Islet precursor cell (in vitro differentiated cells): ENCODE measurements at places on chromosomes 3 and 15.

GRCh38 chr15:53522991-53523390 is 236.5 kb downstream of the WDR72 start:
- DNase-seq: no peak

- DNase-seq: no peak
Measured at GRCh38 chr3:13009132-13009945, 63.9 kb downstream of the IQSEC1 start.

DNA sequence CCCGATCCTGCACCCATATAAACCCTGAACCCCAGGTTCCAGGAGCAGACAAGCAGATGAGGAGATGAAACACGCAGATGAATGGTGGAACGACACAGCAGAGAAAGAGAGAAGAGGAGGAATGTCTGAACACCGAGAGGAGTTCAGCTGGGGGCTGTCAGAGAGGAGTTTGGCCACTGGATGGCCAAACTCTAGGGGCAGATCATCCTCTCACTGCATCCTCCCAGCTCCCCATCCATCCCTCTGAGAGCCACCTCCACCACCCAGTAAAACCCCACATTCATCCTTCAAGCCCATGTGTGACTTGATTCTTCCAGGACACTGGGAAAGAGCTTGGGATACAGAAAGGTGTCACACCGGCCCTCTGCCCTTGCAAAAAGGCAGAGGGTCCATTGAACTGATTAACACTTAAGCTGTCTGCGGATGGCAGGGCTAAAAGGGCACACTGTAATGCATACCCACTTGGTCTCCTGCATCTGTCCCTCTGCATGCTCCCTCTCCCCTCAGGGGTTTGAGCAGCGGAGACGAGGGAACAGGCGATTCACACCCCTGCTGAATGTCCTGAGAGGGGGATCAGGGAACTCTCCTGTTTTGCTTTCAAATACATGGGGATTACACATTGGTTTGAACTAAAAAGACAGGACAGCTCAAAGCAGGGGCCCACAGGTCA is 53.8 kb downstream of the TMED3 start:
- DNase-seq: peak; percentile 65

- no peak for DNase-seq
Measured at GRCh38 chr15:36585774-36586173, 6.3 kb downstream of the CDIN1 start.

DNA sequence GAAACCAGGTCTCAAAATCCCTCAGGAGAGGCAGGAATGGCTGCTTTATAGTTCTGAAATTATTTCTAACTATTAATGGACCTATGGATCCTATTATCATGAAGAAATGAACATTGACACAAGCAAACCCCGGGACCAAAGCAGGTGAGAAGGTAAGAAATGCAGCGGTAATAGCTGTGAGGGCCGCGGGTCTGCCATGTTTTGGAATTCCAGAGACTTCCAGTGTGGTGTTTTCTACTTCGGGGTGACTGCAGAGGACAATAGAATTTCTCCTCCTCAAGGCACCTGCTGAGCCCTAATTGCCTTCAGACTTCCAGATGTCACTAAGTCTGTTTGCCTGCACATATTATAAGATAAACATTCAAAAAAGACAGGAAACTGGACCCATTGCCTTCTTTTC is 437.4 kb downstream of the GABRG3 start:
- DNase-seq: no peak

DNA sequence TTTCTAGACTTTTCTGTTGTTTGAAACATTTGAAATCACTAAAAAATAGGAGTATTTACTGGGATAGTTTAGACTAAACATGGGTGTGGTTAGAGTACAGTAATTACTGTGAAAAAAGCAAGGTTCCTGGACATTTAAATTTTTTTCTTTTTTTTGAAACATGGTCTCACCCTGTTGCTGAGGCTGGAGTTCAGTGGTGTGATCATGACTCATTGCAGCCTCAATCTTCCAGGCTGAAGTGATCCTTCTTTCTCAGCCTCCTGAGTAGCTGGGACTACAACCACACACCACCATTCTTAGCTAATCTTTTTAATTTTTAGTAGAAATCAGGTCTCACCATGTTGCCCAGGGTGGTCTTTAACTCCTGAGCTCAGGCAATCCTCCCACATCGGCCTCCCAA is 20.4 kb upstream of the CELF6 start:
- no peak for DNase-seq

DNA sequence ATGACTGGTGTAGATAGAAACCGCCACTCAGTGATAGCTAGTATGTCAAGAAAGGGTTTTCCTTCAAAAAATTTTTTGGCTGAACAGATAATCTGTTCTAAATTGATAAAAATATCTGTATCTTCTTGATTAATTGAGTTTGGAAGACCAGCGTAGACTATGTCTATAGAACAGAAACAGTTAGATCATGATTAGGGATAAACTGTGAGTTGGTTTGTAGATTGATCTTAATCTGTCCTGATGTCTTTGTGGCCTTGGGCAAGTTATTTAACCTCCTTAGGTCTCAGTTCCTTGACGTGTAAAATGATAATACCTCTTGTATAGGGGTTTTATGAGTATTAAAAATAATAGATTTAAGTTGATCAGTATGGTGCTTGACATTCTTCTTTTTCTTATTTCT is 4.7 kb downstream of the NFKBIZ start:
- DNase-seq: no peak

DNA sequence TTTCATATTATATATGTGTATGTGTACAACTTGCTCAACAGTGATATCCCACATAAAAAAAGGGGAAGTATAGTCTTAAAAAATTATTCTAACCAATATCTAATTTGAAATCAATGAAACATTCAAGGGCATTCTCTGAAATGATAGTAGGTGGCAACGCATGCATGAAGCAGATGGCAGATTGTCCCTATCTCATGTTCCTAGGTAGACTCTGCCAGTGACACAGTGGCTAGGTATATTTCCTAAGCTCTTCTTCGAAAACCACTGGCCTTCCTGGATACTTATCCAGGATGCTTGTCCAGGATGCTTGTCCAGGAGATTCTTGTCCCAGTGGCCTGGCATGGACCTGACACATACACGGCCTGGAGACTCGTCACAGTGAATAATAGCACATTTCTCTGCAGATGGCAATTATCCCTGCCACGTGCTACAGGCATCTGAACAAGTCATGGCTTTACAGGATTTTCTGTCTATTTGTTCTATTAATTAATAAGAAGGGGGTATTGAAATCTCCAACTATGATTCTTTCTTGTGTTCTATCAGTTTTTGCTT is 54.9 kb downstream of the OCA2 start:
- DNase-seq: no peak

GRCh38 chr3:73018790-73019441 is 22.3 kb downstream of the PPP4R2 start:
- DNase-seq: no peak

- DNase-seq: no peak
Measured at GRCh38 chr3:15728766-15729165, 69.0 kb downstream of the ANKRD28 start.

GRCh38 chr15:71411538-71412482 is 296.5 kb downstream of the THSD4 start:
- peak; percentile 74 for DNase-seq

- no peak for DNase-seq
Measured at GRCh38 chr15:67639591-67639990, 97.1 kb downstream of the MAP2K5 start.

DNA sequence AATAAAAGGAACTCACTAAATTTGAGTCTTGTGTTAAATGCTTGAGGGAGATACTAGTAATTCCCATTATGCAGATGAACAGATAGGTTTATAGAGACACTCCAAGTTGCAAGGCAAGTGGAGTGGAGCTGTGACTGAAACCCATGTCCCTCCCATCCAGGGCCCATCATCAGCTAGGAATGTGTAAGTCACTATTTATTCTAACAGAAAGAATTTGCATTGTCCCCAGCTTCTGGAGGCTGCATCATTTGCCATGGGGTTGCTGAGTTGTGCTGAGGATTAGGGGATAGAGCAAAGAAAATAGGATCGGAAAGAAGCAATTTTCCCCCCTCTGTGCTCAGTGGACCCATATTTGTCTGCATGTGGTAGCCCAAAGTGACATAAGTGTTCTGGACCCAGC is 197.4 kb upstream of the RGMA start:
- DNase-seq: no peak

GRCh38 chr3:161208931-161209330 is 12.2 kb upstream of the NMD3 start:
- no peak for DNase-seq

DNA sequence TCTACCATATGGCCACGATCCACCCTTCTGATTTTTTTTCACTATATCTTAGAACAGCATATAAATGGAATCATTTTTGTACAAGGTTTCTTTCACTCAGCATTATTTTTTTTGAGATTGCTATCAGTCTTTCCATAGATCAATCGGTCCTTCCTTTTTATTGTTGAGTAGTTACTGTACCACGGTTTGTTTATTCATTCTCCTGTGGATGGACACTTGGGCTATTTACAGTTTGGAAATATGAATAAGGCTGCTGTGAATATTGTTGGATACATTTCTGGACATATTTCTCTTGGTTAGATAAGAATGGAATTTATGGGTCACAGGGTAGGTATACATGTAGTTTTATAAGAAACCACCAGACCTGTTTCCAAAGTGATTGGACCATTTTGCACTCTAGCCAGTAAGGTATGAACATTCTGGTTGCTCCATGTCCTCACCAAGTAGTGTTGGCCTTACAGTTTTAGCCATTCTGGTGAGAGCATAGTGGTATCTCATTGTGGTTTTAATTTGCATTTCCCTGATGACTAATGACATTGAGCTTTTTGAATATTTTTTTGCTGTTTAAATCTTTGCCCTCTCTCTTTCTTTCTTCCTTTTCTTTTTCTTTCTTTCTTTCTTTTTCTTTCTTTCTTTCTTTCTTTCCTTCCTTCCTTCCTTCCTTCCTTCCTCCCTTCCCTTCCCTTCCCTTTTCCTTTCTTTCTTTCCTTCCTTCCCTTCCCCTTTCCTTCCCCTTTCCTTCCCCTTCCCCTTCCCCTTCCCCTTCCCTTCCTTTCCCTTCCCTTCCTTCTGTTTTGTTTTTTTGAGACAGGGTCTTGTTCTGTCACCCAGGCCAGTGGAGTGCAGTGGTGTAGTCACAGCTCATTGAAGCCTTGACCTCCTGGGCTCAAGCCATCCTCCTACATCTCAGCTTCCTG is 49.2 kb downstream of the LRRK1 start:
- DNase-seq: no peak

GRCh38 chr3:139439278-139439677 is 37.0 kb downstream of the RBP2 start:
- no peak for DNase-seq

GRCh38 chr3:123085293-123085931 is 18.6 kb downstream of the PDIA5 start:
- DNase-seq: peak; percentile 52

DNA sequence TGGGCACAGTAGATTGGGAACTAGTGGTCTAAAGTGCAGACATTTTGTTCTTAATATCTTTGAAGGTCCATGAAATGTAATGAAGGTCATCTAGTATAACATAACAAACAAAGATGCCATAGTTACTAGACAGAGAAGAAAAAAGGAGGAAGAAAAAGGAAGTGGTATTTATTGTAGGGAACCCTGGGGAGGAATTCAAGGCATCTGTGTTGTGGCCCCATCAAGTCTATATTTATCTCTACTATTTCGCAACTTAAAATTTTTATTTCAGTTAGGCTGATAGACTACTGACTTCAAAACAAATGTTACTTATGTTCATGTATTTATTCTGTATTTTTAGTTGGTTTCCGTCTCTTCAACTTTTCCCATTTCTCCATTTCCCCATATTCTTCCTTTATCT is 48.9 kb upstream of the ZDHHC23 start:
- DNase-seq: no peak

DNA sequence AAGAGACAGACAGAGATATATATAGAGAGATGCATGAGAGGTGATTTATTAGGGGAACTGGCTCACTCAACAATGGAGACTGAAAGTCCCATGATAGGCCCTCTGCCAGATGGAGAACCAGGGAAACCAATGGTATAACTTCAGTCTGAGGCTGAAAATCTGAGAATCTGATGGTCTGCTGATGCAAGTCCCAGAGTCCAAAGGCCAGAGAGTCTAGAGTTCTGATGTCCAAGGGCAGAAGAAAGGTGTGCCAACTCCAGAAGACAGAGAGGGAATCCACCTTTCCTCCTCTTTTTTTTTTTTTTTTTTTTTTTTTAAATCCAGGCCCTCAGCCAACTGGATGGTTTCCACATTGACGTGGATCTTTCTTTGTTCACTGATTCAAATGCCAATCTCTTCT is 197.9 kb upstream of the MEIS2 start:
- DNase-seq: no peak

GRCh38 chr15:29672923-29673809 is 149.1 kb downstream of the TJP1 start:
- no peak for DNase-seq

DNA sequence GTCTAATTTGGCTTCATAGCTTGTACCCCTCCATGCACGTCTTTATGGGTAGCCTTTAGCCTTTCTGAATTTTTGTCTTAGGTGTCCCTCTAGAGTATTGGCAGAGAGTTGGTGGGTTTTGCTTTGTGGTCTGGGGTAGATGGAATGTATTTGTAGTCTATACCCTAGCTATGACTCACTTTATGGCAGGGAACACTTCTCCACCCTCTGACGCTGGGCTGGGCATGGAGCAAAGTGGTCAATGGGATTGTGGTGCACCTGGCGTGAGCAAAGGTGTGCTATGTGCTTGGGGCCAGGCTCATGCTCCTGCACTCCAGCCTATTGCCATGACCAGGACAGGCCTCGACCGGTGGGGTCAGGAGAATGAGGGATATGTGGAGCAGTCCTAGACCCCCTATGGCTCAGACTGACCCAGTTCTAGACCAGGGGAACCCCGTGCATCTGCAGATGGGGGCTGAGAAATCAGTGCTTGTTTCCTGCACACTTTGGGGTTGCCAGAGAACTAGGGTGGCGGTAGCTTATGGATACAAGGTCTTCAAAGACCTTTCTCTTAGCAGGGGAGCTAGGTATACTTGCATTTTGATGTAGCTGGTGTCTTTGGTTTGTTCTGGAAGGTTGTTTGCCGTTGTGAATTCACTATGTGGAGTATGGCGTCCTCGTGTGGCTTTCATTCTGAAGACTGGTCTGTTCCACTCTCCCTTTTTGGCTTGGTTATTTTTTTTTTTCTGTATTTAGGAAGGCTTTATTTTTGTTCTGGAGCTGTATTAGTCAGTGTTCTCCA is 49.4 kb upstream of the RPL32 start:
- DNase-seq: no peak

- no peak for DNase-seq
Measured at GRCh38 chr15:87167055-87167454, 1087.4 kb downstream of the AGBL1 start.

GRCh38 chr3:165378761-165379160 is 182.6 kb upstream of the SLITRK3 start:
- no peak for DNase-seq

DNA sequence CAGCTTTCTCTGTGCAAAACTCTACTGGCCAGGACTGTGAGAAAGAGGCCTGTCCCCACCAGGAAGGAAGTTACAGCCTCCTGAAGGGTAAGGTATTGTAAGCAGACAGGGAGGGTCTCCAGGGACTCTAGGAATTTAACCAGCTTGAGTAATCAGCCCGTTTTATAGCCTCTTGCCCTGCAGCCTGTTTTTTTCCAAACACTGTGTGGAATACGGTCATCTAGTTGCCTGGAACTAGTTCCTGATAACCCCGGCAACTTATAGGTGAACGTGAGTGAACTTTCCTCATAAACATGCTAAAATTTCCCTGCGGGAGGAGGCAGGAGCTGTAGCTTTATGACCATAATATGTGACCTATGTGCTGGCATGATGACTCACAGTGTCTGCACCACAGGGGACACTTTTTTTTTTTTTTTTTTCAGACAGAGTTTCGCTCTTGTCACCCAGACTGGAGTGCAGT is 60.1 kb upstream of the DAZL start:
- peak; percentile 85 for DNase-seq
